ENCODE measurements at places on chromosomes 1 and 21.

- DNase-seq: no peak
Measured at GRCh38 chr1:2172012-2172411, 22.6 kb downstream of the FAAP20 start.

DNA sequence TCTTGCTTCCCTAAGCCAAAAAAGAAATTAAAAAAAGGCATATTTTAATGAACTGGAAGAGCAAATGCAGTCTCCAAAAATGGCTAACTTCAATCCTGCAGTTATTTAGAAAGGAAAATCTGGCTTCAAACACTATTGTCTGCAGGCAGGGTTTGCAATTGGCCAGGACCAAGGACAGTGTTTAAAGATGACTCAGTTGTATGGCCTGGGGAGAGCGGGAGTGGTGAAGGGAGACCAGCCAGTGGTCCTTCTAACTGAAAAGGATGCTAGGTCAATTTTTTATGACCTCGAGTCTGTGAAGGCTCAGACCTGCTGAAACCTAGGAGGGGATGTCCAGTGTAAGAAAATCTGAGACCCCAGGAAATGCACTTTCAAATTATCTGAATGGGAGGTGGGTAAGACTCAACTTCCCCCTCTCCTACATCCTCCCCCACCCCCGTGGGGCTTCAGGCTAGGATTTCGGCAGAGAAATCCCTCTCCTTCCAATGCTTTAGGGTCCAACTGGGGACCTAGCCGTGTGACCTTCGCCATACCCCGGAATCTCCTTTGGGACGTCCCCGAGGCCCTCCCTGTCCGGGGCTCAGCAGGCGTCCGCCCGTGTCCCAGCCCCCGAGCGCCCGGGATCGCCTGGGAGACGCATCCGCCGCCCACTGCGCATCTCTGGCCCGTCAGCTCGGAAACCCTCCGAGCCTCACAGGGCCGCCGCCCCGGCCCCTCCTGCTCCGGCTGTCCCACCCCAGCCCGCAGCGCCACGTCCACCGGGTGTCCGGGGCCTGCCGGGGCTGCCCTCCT, 602 bp upstream of the RIMKLA start:
- DNase-seq: peak; percentile 35

DNA sequence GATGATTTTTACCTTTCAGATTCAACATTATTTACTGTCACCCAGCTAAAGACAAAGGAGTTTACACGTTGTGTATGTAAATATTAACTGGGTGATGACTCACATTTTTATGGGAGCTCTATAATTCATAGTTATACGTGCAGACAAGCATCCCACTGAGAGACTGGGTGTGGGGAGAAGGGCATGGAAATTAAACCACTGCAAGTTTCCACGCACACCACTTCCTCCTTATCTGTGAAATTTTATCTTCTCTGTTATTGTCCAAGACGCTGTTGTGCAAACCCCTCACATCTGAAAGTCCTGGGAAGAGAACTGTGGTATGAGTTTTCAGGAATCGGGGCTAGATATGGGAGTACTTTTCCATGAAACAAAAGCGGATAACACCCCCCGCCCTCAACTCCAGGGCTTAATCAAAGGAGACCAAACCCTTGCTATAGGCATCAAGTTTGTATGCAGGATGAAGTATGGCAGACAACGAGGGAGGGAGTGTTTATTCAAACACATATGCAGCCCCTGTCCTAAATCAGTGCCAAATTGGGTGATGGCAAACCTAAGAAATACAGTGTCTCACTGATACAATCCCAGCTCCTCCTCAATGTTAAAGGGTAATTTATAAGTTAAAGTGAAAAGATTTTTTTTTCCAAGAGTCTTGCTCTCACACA, 23.3 kb upstream of the DPT start:
- no peak for DNase-seq

DNA sequence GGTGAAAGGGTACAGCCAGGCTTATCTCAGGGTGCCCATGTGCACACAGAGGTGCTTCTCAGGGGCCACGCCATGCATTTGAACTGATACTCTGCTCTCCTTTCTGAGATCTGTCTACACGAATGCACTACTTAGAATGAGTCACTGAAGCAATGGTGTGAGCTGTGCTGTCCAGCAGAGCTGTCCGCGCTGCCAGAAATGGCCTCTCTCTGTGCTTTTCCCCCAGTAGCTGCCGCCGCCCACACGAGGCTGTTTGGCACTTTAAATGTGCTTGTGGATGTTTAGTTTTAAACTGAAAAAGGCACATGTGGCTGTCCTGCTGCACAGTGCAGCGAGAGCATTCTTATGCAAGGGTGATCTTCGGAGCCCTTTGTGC, 87.1 kb upstream of the COL6A1 start:
- DNase-seq: no peak

GRCh38 chr1:113605146-113605545, 154.1 kb downstream of the PHTF1 start:
- DNase-seq: no peak

GRCh38 chr1:960363-961131, at the start of gene KLHL17:
TSS of gene KLHL17 (plus strand) at chr1:960584. CDS start at chr1:960694, 110 bp downstream.
- no peak for DNase-seq

- DNase-seq: peak; percentile 96
Measured at GRCh38 chr1:26418865-26419349, 8.3 kb downstream of the LIN28A start.

DNA sequence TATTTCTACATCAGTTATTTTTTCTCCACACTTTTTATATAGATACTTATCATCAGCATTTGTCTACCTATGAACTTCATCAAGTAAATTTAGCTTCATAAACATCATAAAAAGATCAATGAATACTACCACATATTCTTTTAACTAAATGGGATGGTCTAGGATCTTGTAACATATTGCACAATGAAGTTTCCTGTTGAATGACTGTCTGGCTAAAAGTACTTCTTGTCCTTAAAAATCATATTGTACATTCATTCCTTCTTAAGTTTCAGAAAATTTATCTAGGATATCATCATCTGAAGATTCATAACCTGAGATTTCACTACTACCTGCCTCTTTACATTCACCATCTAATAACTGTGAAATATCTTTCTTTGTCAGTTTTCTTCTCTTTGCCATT, 69.0 kb downstream of the MAGI3 start:
- no peak for DNase-seq

Data from neuronal stem cell (in vitro differentiated cells).